ENCODE measurements at places on chromosomes 6 and 20. TPM values are rescaled to one million over a fixed set of nuclear protein-coding genes. Genes with fewer than 3 reads are reported as not detected.

The MOG gene
- total RNA-seq = not detected

GRCh38 chr6:163986313-163986712 lies 571.8 kb downstream of the QKI start:
- DNase-seq = no peak

The BACH2 gene
- total RNA-seq = 2.8 TPM

The GJA1 gene
- total RNA-seq = 3.9 TPM

GRCh38 chr20:33725607-33726264 lies 5.6 kb upstream of the PXMP4 start:
- DNase-seq = no peak

- no peak for DNase-seq
Measured at GRCh38 chr6:39339096-39339867, 16.8 kb upstream of the KCNK16 start.

DNA sequence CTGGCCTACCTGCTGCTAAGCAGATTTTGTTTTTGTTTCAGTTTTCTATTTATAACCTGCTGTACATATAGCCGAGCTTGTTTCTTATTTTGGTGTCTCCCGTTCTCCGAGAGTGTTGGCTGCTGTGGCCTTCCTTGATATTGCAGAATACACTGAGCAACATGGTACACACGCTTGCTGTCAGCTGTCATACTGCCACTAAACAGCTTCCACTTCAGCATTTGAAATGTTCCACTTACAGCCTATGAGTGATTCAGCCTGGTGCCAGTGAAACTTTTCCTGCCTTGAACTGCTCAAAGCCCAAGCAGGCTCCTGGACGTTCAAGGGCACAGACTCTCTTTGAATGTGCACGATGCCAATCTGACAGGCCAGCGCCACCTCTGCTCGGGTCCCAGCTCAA lies 87.1 kb downstream of the PSMG4 start:
- peak; percentile 2 for DNase-seq

GRCh38 chr6:74902089-74902488 lies 303.8 kb downstream of the COL12A1 start:
- no peak for DNase-seq

DNA sequence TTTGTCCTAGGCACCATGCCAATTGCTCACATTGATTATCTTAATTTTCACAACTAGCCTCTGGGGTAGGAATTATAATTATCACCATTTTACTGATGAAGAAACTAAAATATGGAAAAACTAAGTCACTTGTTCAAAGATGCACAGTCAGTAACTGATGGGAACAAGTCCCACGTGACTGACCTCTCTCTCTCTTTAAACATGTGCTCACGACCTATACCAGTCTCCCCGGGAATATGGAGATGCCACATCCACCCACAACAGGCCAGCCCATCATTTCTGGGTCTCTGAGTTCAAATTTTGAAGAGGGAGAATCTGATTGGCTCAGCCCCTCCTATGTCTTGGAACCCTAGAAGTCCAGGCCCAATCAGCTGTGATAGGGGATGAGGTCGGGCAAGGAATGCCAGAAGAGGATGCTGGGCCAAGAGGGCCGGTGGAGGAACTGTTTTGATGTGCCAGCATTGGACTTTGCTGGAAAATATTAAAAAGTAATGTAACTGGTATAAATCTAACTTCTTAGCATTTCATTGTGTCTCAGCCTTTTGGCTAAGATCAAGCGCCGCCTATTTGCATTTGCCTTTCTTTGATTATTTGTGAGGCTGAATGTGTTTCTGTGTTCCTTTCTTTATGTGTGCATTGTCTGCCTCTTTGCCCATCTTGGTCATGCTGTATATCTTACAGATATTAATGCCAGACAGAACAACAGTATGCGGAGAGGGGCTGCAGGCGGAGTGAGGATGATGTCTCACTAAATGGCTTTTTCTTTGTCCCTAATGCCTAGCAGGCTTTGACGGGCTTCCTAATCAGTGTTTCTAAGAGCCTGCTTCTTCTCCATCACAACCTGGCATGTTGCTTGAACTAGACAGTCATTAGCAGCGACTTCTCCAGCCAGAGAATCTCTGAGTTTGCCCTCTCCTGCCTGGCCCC lies 126.6 kb downstream of the VEGFA start:
- no peak for DNase-seq

DNA sequence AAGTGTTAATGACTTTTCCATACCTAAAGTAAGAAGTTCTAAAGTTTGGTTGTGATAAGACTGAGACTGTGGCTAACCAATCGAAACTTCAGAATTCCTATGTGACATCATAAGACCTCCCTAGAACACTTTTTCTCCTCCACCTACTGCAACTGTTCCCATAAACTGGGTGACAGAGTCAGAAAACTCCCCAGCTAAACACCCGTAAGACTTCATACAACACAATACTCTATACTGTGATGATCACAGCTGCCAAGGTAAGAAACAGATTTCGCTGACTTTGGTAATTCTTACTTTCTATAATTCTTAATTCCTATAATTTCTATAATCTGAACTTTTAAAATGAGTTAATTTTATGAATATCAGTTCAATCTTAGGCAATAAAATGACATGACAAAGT lies at the start of gene PLN:
Gene PLN, plus strand, starts transcription at position 161 of the 400 bp plus-strand sequence. CDS start 10,626 bp downstream, outside the sequence.
- no peak for DNase-seq

GRCh38 chr6:39851331-39851730 lies 59.2 kb downstream of the DAAM2 start:
- no peak for DNase-seq

The LINC00237 gene
- total RNA-seq = not detected

The BANF2 gene
- not detected for total RNA-seq

The MYBL2 gene
- total RNA-seq = 3.5 TPM

- no peak for DNase-seq
Measured at GRCh38 chr20:18794428-18794787, 19.2 kb upstream of the SCP2D1 start.

DNA sequence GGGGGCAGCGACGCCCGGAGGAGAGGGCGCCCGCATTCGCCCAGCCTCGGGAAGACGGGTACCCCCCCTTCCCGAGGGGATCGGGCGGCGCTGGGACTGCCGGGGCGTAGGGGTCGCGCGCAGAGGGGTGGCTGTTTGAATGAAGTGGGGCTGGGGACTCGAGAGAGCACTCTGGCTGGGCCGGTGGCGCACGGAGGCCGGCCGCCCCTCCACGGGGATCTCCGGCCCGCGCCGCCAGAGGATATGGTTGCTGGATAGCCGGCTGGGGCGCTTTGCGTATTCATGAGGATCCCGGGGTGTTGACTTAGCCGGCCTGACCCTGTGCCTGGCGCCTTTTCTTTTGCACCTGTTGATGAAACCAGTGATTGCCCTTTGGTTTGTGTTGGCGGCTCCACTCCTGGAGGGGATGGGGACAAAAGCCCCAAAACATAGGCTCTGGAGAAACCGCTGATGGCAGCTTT lies 469 bp downstream of the SYNJ2 start:
- DNase-seq = peak; percentile 53

GRCh38 chr6:108574457-108575141 lies 13.9 kb downstream of the FOXO3 start:
- no peak for DNase-seq

DNA sequence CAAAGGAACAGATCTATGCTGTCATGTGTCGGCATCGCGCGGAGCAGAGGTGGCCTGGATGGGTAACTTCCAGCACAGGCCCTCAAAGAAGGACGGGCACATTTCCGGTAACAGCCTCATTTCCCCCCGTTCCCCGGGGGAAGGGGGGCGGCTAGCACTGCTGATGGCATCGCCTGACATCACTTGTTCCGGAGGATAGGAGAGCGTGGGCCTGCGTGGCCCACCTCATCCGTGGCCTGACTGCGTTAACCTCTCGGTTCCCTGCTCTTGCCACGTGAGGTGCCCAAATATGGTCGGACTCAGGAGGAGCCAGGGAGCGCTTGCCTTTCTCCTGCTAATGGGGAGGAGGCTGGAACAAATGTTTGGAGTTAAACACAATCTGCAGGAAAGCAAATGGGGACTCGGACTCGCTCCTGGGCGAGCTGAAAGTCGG lies at the start of gene AKAP12:
Gene AKAP12, plus strand, starts transcription at position 365 of the 433 bp plus-strand sequence. CDS start 596 bp downstream, outside the sequence.
- DNase-seq = peak; percentile 29

DNA sequence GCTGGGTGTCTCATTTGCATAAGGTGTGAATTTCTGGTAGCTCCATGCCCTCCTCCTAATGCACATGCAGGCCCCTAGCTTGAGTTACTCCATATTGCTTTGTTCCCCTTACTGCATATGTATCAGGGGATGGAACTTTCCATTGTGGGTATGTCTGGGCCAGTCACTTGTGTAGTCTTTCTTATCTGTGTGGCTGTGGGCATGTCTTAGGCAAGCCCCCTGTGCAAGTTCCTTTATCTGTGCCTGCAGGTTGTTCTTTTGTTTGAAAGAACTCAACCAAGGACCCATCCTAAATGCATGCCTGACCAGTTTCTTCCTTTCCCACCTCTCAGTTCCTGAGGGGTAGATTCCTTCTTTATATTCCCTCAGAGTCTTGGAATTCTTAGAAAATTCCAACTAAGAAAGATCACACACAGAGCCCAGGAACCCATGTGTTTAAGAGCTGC lies 23.6 kb downstream of the MBOAT1 start:
- no peak for DNase-seq

The SEMG1 gene
- total RNA-seq = not detected

Data from right lobe of liver (tissue), 6 donors.